NCI-H1436 treated with DMSO at 0.1 percent for 48 hours (cell line): ENCODE measurements at places on chromosomes 2 and 18.

DNA sequence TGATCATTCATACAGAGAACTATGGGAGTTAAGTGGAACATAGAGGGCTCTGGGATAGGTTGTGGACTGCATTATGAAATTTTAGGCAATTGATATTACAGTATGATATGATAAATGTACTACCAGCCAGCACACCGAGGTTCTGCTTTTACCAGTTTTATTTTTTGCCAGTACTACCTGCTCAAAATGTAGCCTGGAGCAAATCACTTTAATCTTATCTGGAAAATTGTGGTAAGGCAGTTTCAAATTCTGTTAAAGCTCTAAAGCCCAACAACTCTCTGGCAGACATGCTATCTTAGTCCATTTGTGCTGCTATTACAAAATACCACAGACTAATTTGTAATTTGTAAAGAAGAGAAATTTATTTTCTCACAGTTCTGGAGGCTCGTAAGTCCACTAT is 474.9 kb upstream of the CWC22 start:
- DNase-seq, result no peak

DNA sequence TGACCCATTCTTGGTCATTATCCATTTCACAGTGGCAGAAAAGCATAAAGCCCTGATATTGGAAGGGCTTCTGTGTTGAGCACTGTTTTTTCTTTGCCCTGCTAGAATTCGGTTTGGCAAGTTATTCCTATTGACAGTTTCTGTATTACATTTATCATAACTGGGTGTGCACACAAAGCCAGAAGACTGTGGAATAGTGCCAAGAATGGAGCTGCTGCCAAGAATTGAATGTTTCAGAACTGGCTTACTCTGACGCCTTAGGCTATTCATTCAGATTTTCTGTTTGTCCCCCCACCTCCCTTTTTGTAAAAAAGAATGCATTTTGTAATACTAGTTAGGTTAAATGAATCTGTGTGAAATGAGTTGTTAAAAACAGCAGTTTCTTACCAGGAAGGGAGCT is 12.7 kb downstream of the KDM3A start:
- no peak for DNase-seq

GRCh38 chr2:173766537-173767289 is 198.5 kb downstream of the SP3 start:
- no peak for DNase-seq

DNA sequence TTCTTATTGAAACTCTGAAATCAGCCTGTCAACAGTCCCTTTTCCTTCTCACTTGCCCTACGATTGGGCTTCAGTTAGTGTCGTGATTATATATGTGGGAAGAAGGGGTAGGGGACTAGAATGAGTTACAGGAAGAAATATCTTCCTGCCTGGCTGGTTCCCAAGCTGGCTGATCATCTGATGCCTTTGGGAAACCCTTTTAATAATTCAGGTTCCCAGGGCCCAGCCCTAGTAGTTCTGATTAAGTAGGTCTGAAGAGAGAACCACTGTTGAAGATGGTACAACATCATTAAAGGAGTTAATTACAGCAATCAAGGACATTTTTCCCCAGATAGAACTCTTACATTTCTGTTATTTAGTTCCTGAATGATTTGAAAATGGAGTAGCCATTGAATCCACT is 110.1 kb upstream of the EML6 start:
- no peak for DNase-seq

GRCh38 chr2:84807063-84807485 is 73.8 kb downstream of the TRABD2A start:
- no peak for DNase-seq

DNA sequence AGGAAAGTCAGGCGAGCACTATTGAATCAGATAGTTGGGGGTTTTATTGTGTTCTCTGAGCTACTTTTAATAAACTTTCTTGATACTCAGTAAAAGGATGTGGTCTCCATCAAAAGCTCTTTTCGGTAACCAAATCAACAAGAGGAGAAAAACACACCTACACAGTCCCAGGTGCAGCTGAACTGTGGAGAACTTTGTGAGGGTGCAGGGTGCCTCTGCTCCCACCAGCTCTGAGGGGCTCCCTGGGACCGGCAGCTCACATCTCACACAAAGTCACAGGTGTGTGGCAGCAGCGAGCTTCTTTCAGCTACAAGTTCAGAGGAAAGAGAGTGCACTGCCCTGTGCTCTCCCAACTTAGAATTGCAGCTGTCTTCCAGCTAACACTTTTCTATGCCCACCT is 650.4 kb downstream of the RNF144A start:
- no peak for DNase-seq

DNA sequence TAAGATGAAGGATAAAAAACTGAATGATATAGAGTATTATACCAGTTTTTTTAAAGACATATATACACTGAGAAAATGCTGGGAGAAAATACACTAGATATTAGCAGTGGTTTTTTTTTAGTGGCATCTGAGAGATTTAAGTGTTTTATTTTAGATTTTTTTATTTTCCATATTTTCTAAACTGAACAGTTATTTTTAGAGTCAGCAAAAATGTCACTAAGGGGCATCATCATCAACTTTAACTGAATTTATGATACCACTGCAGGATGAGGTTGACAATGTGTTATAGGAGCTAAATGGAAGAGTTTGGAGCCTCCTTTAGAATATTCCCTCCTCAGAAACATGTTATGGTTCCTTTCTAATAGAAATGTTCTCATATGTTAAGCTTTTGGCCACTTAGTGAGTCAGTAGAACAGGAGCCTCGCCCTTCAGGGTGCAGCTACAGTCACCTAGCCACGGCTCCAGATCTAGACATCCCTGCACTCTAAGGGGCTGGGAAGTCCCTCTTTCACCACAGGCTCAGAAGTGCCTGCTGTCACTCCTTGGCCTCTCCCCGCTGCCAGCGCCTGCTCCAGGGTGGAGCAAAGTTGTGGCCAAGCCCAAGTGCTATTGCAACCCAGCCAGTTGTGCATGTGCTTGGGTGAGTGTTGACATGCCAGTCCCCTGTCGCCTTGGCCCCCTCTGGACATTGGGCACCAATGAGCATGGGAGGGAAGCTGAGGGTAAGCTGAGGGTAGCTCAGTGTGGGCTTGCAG is 210.7 kb upstream of the RASGRP3 start:
- DNase-seq, result no peak

- DNase-seq, result no peak
These were observed 163.8 kb downstream of the CLIP4 start for GRCh38 chr2:29278966-29279365.

DNA sequence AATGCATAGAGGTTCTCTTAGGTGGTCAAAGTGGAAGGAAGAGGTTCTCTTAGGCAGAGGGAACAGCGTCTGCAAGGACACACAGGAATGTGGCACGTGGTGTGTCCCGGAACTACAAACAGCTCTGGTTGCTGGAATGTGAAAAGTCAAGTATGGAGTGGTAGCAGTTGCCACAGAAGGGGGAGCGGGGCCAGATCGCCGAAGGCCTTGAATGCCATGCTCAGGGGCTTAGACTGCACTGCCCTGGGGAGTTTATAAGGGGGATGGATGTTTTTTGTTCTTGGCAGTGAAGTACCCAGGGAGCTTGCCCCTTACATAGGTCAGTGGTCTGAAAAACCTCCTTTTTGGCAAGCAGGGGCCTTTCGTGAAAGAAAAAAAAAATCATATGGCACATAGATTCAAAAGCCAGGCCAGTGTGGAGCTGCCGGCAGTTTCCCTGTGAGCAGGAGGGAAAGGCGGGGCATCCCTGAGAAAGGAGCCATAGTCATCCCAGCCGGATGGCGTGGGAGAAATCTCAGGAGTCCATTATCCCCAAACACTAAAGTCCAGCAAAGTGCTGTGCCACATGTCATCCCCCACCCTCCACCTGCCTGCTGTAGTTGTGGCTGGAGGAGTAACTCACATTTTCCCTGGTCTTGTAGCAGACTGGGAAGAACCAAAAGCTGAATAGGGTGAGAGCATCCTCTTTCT is 45.4 kb downstream of the GORASP2 start:
- DNase-seq, result no peak
